ENCODE measurements at places on chromosomes 5 and 9. TPM values are rescaled to one million over a fixed set of nuclear protein-coding genes. Genes with fewer than 3 reads are reported as not detected.

The DRD1 gene
- 7.8 TPM for total RNA-seq

The ALDOB gene
- total RNA-seq, result 0.50 TPM

The FOXD4L3 gene
- 0.78 TPM for total RNA-seq

The TOR1B gene
- 22.3 TPM for total RNA-seq

The LTC4S gene
- 7.5 TPM for total RNA-seq

The RLN2 gene
- total RNA-seq, result not detected

The CSF1R gene
- 29.3 TPM for total RNA-seq

The HAND1 gene
- not detected for total RNA-seq

The CNTNAP3 gene
- 18.7 TPM for total RNA-seq

The PCDHGA10 gene
- 13.0 TPM for total RNA-seq

The C9orf43 gene
- 1.4 TPM for total RNA-seq

The PFN3 gene
- not detected for total RNA-seq

The IL7R gene
- 1.1 TPM for total RNA-seq

The SOHLH1 gene
- total RNA-seq, result 15.3 TPM

The PHYHD1 gene
- total RNA-seq, result 17.5 TPM

The CXCL14 gene
- total RNA-seq, result 48.5 TPM

The C9orf50 gene
- not detected for total RNA-seq

The AK8 gene
- 3.0 TPM for total RNA-seq

The COX7C gene
- total RNA-seq, result 481 TPM

The SLC6A19 gene
- not detected for total RNA-seq

The FGF10 gene
- 1.7 TPM for total RNA-seq

The TMEM215 gene
- total RNA-seq, result 0.16 TPM

The MEGF10 gene
- total RNA-seq, result 105 TPM

The C8G gene
- 1.0 TPM for total RNA-seq

The PCDHA7 gene
- total RNA-seq, result 6.0 TPM

The PTPN3 gene
- total RNA-seq, result 8.4 TPM

The LOX gene
- total RNA-seq, result 0.92 TPM

The TMEM252 gene
- not detected for total RNA-seq

The IL9 gene
- not detected for total RNA-seq

The GSN gene
- total RNA-seq, result 159 TPM

The ROR2 gene
- 0.32 TPM for total RNA-seq

The NUTM2F gene
- not detected for total RNA-seq

The LCN1 gene
- total RNA-seq, result not detected

The TMEM174 gene
- total RNA-seq, result not detected

The HRCT1 gene
- total RNA-seq, result 2.7 TPM

The ZMAT2 gene
- 100 TPM for total RNA-seq

The SH3RF2 gene
- total RNA-seq, result 5.2 TPM

The KIF2A gene
- 87.2 TPM for total RNA-seq

The OMD gene
- total RNA-seq, result 0.81 TPM
